ENCODE measurements at places on chromosomes 2 and 18.
A peak's percentile ranks its signal among the peaks of the same experiment; 100 is the strongest.

- DNase-seq, result no peak
These were observed 181.5 kb upstream of the ITGA4 start for GRCh38 chr2:181275643-181276070.

DNA sequence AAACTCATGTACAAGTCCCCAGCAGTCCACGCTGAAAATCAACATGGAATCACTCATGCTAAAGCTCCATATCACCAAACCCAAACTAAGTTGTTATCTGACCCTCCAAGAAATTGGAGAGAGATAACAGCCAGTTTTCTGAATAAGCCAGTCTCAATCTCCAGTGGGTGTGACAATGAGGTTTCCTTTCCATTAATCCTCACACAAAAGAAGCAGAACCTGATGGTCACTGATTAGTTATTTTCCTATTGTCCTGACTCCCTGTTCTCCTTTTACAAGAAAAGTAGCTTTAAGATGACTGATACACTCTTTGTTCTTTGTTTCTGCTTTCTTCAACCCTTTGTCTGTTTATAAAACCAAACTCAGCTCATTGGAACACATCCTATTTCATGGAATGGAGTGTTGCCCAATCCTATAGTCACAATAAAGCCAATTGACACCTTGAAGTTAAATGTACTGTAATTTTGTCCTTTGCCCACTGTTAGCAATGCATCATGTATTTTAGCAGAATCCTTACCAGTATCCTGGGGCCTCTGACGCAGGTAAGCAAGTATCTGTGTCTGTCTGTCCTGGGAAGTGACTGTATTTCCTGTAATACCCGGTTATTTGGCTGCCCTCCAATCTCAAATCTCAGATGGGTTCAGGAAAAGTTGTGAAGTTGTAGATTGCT, 30.6 kb upstream of the SH3RF3 start:
- no peak for DNase-seq

DNA sequence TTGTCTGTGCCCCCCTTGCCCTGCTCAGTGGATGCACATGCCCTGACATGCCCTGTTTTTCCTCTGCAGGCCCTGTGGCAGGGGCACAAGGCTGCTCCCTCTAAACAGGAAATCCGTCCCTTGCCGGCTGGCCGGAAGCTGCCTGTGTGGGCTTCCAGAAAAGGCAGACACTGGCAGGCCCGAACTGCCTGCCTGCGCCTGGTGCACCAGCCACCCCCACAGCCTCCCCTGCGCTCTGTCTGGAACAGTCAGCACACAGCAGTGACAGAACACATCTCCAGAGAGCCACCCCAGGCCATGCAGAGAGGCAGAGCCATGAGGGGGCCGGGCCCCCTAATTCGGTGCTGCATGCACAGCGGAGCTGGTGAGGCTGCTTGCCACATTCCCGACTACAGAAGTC, 33.5 kb downstream of the LOXHD1 start:
- no peak for DNase-seq

DNA sequence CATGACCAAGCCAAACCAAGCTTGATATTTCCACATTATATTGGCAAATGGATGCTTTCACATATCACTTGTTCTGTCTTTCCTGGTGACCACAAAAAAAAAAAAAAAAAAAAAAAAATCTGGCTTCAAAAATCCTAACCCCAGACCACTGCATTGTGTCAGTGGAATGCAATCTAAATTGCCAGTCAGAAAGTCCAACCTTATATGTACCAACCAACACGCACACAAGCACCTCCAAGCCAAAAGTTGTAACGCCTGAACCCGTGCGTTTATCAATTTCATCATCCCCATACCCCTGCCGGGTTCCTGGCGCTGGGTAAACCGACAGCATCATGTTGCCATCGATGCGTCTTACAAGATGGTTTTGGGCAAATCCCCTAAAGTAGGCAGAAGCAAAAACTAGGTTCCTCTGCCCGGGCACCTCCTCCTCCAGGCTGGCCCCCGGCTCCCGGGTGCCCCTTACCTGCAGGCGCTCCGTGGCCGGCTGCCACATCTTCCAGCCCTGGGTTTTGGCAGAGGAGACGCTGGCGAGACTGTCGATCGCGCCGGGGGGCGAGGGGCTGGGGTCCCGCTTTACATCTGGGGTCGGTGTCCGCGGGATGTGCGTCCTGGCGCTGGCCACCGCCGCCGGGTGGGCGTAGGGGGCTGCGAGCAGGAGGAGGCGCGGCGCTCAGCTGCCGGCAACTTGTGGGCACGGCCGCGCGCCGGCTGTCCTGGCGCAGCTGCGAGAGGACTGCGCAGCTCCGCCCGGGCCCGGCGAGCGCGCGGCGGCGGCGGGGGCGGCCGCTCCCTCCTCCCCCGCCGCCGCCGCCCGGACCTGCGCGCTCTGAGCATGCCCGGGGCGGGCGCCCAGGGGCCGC, at the start of gene PID1:
TSS of gene PID1 (minus strand) at position 737 of the 860 bp plus-strand sequence. CDS start at position 493, 244 bp downstream.
- peak; percentile 65 for DNase-seq

GRCh38 chr2:75475976-75476375, 84.8 kb downstream of the EVA1A start:
- DNase-seq, result no peak

DNA sequence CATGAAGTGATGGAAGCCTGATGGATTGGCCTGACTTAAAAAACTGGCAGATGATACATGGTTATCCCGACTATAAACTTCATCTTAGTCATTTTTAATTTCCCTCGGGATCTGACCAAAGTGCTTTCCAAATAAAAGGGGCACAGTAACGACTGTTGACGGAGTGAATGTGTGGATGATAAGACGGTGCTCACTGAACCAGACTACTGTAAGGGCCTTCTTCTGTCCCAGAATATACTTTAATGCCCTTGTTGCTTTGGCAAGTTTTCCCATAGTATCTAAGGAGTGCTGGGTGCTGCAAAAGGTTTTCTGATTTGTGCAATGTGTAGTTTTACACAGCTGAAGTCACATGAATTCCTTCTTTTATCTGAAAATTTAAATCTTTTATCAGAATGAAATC, 373.5 kb downstream of the DSEL start:
- DNase-seq, result no peak

DNA sequence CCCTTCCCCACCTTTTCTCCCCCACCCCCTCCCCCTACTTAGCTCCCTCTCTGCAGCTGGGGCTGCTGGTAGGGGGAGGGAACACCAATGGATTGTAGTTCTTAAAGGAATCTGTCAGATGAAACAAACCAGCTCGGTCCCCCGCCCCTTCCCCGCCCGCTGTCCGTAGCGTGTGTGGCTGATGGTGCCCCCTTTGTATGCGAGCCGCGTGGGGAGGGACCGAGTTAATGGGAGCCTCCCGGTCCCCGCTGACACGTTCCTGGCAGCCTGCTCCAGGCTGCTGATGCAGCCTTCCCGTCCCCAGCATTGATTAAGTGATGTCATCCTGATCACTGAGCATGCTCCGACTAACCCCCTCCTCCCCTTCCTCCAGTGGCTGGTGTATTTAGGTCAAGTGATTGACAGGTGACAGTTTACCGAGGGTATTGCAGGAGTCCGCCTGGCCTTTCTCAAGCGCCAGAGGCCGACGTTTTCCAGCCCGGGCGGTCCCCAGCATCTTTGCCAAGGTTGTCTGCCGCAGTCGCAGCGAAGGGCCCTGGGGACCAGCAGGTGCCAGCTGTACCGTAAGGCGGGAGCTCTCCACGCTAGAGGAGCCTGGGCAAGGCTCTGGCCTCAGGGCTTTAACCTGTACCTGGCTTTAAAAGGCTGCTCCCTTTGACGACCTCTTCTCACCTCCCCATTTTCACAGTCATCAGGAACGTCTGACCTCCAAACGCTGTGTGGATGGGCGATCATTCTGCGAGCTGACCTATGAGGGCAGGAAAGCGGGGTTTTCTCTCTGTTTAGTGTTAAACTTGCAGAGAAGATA, 1.8 kb downstream of the KIF5C start:
- no peak for DNase-seq
